GM12864 (cell line): ENCODE measurements at places on chromosomes 7 and 10.

DNA sequence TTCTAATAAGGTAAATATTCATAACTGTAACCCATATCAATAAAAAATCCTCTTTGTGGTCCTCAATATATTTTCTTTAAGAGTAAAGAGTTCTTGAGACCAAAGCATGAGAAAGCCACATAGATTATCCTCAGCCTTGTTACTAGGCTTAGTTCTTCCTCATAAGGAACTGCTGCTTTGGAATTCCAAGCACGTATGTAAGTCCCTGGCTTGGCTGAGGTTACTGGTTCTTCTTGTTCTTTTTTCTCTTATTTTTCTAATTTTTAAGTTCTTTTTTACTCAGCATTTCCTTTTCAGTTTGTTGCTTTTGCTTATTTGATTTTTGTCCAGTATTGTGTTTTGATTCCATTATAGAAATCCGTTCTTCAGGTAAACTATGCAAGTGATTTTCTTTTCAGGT, 127.3 kb downstream of the MARCHF5 start:
- no peak for DNase-seq

DNA sequence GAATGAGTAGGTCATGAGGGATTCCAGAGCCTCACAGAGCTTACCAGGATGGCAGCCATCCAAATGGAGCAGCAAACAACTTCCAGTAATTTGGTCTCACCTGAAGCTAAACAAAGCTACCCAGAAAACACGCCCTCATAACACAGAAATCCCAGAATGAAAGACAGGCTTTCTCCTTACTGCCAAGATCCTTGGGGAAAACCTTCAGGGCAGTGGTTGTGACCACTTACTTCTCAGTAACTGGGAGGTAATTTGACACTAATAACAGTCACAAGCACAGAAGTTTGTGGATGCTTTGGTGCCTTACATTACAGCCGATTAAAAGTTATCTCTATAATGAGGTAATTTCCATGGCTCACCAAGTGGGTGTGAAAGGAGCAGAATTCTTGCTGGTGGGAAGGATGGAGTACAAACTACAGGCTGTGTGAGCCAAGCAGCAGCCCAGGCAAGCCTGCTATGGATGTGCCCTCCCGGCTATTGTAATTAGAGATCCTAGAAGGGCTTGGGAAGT, 10.4 kb downstream of the WDR91 start:
- DNase-seq: no peak

DNA sequence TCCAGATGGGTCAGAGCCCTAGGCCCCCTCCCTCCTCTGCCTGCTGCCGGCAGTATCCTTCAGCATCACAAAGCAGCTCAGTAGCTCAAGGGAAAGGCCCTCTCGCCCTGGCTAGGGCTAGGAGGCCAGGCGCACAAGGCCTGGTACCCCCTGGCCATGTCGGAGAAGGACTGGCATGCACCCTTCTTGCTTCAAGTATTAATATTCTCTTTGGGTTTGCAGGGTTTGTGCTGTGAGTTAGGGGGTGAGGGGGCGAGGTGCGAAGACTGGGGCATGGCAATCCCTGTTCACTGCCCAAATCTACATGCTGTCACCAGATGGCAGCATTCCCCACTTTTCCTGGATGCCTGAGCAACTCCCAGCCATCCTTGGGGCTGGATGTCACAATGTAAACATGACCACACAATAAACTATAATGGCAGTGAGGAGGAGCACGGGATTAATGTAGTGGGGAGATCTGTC, 105.2 kb downstream of the NEURL1 start:
- DNase-seq: no peak

- DNase-seq: no peak
These were observed 90.7 kb upstream of the C1QL3 start for GRCh38 chr10:16612115-16612980.

DNA sequence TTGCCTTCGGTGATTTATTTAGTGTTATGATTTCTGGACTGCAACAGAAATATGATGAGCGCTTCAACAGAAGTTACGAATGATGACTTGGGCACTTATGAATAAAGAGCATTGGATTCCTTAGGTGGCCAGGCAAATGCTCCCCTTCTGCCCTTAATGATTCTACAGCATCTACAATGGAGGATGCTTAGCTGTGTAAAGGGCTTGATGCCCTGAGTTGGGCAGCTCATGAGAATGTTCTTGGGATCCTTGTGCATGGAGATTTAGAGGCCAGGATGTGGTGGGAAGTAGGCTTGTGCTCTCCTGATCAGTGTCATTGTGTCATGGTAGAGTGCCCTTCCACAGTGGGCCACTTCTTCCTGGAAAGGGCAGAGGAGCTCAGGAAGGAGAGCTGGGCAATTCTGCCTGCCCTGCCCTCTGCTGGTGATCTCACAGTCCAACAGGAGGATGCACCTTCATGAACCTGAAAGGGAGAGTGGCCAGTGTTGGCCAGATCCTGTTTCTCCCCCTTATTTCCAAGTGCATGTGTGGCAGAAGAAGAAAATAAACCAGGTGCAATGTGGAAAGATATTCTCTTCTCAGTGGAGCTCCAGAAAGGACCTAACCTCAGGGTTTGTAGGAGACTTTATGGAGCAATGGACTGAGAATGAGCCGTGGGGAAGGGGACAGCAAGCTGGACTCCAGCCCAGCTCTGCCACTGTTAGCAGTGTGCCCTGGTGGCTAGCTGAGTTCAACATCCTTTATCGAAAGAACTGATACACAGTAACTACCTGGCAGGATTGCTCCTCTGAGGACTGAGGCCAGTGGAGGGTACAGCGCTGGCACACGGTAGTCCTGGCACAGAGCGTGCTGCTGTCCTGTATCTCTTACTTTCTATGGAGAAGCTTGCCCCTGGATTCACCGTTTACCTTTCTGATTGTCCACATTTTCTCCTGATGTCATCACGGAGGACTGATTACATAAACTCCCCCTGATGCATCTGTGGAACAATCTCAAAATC, 182.9 kb downstream of the BMPER start:
- no peak for DNase-seq

DNA sequence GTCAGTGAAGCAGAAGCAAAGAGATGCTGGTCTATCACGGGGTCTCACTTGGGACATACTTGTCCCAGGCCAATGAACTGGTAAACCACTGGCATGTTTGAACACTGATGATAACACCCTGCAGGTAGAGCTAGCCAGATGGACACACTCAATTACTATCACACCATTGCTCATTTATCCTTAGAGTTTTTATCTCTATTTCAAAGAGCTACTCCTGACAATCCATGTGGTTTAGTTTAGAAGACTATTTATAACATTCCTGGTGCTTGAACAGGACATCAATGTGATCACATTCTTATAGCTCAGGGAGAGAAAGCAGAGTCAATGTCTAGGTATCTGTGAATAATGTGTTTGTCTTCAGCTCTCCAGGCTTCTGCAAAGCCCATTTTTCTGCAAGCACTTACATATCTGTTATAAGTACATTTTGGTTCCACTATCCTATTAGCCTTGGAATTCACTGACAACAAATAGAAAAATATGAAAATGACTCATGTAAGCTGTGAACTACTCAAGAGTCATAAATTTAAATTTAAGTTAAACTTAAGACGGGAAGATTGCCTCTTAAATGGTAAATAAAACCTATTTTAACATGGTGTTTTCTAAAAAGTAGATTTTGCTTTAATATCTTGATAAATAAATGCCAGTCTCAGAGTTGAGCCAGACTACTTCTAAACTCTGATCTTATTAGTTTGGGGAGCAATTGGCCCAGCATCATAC, 106.7 kb upstream of the MBL2 start:
- DNase-seq: no peak

- DNase-seq: no peak
These were observed 165.3 kb downstream of the TRIL start for GRCh38 chr7:28792858-28793257.

DNA sequence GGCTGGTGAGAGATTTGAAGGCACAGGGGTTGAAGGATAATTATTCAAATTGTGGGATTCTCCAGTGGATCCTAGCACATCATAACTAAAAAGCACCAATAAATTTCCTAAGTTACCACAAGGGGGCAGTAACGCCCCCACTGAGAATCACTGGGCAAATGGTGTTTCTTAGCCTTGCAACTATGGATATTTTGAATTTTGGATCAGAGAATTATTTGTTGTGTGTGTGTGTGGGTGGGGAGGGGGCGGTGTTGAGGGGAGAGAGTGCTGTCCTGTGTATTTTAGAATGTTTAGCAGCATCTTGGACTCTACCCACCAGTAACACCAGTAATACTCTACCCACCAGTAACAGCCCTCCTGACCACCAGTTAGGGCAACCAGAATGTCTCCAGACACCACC, 63.3 kb upstream of the PRKG1 start:
- no peak for DNase-seq

GRCh38 chr7:2971914-2972834, 71.5 kb downstream of the CARD11 start:
- peak; percentile 45 for DNase-seq

DNA sequence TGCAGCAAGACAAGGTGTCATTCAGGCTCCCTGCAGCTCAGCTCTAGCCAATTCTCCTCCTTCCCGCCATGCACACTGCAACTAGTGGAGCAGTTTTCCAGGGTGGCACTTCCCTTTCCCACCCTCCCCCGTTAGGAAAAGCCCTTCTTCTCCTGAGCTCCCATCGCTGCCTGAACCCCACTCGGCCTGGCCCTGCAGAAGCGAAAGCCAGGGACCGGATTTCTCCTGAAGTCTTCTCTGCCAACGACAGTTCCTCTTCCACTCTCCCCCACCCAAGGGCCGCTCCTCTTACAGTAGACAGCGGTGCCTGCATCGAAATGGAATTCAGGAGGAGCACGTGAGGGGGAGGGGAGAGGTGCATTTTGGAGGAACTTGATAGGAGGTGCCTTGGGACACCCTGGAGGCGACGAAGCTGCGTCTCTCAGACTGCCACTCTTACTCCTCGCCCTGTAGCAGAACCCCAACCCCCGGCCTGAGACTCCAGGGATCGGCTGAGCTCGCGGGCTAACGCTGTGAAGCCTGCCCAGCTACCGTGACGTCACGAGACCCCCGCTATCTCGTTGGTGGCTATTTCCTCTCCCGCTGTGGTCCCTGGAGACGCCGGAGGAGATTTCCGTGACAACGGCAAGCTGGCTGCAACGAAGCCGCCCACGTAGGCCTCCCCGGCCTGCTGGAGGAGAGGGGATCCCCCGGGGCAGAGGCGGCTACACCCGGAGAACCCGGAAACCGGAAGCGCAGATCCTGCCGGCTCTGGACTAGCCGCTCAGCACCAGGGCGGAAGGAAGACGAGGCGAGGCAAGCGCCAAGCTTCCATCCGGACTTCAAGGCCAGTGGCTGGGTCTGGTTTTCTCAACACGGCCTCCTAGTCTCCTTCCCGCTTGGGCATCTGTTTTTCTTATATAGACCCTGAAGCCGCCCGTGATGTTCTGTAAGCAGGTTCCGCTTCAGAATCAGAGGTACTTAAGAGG, 109.7 kb downstream of the RALA start:
- DNase-seq: peak; percentile 95

DNA sequence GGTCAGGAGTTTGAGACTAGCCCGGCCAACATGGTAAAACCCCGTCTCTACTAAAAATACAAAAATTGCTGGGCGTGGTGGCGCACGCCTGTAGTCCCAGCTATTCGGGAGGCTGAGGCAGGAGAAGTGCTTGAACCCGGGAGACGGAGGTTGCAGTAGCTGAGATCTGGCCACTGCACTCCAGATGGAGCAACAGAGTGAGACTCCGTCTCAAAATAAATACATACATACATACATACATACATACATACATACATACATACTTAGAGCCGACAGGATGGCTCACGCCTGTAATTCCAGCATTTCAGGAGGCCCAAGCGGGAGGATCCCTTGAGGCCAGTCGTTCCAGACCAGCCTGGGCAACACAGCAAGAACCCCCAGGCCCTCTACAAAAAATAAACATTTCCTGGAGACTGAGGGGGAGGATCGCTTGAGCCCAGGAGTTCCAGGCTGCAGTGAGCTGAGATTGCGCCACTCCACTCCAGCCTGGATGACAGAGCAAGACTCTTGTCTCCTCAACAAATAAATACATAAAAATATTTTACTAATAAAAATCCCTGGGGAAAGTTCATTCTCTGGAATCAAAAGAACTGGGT, 90.9 kb upstream of the TNRC18 start:
- no peak for DNase-seq

GRCh38 chr7:2913760-2914387, 69.8 kb upstream of the GNA12 start:
- DNase-seq: no peak

- no peak for DNase-seq
These were observed 486.0 kb downstream of the TNS3 start for GRCh38 chr7:47095946-47096345.

DNA sequence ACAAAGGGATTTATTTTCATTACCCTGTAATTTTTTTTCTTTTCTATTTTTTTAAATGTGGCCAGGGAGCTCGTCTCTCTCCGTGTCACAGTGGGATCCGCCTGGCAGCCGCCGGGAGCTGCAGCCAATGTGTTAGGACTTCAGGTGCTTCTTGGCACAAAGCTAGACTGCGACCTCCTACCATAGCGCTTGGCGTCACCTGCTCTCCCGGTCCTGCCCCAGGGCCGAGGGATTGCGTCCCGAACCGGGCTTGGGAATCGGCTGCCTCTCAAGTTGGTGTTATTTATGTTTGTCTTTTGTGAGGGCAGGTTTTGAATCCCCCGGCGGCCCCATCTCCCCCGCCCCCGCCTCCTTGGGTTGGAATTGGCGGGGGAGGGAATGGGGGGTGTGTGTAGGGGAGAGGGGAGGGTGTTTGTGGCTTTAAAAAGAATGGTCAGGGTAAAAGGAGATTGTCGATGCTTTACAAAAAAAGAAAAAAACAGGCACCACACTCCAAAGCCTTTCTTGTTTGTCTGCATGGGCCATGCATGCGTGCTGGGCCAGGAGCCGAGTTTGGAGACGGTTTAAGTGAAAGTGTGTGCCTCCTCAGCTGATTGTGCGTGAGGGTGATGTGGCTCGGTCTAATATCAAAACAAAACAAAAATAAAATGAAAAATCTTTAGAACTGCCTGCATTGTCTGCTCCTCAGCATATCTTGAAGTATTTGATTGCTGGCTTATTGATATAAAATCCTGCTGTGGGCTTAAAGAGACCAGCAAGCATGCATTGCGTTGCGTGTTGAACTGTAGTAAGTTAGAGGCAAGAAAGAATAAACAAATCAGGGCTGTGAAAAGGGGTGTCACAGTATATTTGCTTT, 1.2 kb downstream of the PPP1R9A start:
- DNase-seq: no peak
